Amygdala (tissue), 56 donors: ENCODE measurements at places on chromosomes 16 and 17.
A peak's percentile ranks its signal among the peaks of the same experiment; 100 is the strongest.

GRCh38 chr17:65537845-65538674 is 23.4 kb downstream of the AXIN2 start:
- no peak for DNase-seq

GRCh38 chr17:66929591-66929990 is 34.9 kb upstream of the CACNG4 start:
- no peak for DNase-seq

DNA sequence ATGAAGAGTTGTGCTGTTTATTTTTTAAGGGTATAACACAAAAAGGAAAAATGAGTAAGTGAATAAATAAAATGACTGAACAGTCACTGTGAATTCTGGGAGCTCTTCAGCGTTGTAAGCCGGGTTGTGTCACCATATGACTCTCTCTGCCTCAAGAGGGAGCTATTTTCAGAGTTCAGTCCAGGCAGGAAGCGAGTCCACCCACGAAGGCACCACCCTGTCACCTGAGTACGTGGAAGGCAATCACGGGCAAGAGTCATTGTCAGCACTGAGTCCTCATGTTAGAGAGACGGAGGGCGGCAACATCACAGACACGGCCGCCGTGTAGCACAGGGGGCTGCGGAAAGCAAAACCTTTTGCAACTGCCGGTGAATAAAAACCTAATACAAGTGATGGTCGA is 227.6 kb downstream of the UTP18 start:
- DNase-seq: no peak

GRCh38 chr16:65068151-65068740 is 53.6 kb downstream of the CDH11 start:
- DNase-seq: no peak

GRCh38 chr16:86051368-86052114 is 152.6 kb downstream of the IRF8 start:
- no peak for DNase-seq

DNA sequence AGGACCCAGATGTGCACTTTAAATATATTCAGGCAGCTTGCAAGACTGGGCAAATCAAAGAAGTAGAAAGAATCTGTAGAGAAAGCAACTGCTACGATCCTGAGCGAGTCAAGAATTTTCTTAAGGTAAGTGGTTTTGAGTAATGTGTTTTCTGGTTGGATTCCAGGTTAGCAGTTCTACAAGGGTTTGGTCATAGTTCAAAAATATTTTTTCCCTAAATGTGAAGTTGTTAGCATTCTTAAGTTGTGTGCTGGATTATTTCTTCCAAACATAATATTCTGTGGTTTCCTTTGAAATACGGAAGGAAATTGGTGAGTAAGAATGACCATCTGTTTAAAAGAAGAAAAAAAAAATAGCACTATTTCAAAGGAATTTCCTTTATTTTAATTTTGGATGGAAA is 38.4 kb downstream of the PTRH2 start:
- DNase-seq: no peak

DNA sequence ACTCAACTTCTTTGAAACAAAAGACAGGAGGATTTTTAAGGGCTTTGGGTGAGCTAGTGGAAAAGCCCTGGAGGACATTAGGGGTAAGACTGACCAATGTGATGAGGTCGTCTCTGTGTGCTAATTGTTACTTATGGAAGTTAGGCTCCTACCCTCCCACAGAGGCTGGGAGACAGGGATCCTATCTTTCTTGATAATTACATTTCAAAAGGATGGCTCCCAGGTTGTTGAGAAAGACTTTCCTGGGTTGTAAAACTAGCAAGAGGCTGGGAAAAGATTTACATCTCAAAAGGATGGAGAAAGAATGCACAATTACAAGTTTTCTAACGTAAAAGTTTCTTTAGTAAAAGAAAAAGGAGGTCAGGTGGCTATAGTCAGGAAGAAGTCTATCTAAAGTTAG is 605.8 kb upstream of the GOT2 start:
- no peak for DNase-seq

DNA sequence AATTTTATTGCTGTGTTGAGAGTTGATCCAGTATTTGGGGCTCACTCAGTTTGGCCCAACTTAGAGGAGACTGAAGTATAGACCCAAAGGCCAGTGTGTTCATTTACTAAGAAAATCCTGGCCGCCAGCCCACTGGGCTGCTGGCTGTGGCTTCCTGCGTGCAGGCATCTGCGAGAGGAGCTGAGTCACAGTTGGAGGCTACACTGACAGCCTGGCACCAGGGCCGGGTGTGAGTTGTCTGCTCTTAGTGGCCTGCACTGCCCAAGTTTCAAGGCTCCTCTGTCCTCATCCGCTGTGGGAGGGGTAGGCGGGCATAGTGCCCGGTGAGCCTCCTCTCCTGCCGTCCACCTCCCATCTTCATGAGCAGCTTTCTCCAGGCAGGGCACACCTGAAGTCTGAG is 54.2 kb downstream of the PLD6 start:
- DNase-seq: peak; percentile 34

GRCh38 chr17:17044846-17045561 is 2.7 kb downstream of the MPRIP start:
- peak; percentile 35 for DNase-seq

- no peak for DNase-seq
Observed at GRCh38 chr17:38320482-38320881, 23.3 kb downstream of the GPR179 start.

DNA sequence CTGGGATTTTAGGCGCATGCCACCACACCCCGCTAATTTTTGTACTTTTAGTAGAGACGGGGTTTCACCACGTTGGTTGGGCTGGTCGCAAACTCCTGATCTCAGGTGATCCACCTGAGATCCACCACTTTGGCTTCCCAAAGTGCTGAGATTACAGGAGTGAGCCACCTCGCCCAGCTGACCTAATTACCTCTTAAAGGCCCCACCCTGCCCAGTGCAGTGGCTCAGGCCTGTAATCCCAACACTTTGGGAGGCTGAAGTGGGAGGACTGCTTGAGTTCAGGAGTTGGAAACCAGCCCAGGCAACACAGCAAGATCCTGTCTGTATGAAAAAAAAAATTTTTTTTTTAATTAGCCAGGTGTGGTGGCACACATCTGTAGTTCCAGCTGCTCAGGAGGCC is 2.9 kb upstream of the COASY start:
- no peak for DNase-seq

GRCh38 chr17:80082403-80083135 is 18.8 kb upstream of the GAA start:
- no peak for DNase-seq

- no peak for DNase-seq
Observed at GRCh38 chr16:73089420-73089819, 41.5 kb upstream of the ZFHX3 start.

DNA sequence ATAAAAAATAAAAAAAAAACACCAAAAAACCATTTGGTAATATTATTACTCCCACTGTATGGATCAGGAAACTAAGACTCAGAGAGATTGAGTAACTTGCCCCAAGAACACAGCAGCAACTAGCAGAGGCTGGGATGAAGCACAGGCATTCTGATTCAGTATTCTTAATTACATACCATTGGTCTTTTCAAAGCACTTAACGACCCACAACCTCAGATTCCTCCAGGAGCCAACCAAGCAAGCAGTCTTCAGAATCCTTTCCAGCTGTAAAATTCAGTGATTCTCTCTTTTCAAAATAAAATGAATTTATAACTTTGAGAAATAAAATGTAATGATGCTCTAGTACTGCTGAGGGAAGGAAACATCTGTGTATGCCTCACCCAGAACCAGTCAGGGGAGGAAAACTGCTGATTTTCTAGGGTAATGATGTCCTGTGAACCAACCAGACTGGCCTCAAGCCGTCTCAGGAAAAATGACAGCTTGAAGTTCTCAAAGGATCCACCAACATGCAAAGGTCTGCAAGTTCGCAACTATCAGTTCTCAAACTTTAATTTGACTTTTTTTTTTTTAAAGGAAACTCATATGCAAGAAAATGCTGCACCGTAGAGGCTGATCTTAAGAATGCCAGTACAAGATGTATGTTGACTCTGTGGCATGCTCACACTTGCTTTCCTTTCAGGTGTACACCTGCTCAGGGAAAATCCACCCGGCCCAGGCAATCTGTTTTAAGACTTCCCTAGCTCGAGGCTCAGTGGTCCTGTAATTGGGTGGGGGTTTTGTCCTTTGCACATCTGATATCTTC is 9.0 kb downstream of the CUEDC1 start:
- DNase-seq: no peak

DNA sequence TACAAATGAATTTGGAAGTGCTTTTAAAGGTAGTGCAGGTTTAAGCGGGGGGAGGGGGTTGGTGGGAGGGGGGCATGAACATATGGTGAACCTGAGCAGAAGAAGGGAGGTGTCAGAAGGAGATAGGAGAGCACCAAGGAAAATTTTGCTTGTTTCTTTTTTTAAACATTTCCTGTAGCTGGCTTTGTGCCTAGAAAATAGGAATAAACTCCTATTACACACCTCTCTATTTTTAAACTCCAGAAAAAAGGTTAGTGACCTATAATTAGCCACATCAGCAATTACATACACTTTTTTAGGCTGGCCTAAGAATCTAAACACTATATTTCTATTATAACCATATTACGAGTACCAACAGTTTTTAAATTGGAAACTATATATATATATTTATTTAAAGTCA is 159.1 kb downstream of the SKAP1 start:
- no peak for DNase-seq

- no peak for DNase-seq
Observed at GRCh38 chr17:35018814-35019213, 38.5 kb downstream of the LIG3 start.

DNA sequence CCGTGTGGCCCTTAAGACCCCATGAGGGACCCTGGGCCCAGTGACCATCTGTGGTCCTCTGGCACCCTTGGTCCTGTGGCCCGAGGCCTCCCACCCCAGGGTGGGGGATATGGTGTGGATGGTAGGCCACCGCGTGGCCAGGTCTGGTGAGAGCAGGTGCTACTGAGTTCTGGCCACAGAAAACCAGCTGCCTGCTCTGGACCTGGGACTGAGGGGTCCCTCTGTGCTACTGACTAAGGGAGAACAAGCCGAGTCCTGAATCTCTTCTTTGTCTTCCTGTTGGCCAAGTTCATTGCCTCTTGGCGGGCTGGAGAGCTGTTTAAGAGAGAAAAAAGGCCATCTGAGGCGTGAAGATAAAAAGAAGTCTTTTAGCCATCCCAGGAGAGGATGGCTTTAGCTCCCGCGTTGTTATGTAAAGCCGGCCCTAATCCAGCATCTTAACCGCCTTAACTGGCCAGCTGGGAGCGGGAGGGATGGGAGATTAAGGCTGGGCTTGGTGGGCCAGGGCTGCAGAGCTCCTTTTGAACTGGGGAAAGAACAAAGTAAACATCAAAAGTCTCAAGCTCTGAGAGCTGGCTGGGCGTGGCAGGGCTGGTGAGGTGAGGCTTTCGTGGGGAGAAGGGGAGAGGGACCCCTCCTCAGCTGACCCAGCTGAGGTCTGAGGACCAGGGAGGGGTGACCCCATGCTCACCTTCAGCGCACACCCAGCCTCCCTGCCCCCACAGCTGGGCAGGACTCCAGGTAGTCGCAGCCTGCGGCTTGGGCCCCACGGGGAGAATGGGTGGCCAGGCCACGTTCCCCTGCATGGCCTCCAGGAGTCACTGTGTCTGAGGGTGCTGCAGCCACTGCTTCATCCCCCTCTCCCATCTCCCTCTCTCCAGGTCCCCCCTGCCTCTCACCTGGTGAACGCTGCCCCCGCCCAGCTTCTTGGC is 62.4 kb downstream of the NKD1 start:
- DNase-seq: no peak

DNA sequence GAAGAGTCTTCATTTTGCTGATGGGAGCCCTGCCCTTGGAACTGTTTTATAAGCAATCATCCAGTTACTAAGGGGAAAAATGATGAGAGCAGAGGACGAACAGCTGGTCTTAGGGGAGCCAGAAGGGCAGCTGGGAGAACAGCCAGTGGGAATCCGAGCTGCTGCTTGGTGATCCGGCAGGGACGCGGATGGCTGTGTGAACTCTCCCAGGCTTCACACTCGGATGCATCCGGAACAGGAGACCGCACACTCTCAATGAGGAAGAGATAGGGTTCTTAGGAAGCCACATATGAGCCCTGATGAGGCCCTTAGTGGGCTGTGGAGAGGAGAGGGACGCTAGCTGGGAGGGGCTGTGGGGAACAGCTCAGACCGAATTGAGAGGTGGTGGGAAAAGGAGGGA is 5.0 kb upstream of the CACNG5 start:
- DNase-seq: no peak

DNA sequence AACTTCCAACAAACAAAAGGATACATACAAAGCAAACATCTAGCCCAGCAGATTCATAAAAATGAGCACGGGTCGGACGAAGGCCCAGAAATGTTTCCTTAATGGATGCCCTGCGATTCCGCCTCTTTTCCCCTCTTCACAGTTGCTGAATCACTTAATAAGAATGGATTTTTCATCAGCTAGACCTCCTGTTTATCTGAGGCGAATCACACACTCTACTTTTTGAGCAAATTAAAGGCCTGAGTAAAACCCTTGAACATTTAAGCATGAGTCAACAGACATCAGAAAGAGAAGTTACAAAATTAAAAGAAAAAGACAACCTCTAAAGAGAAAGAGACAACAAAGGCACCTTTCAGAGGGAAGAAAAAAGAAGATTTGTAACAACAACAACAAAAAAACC is 44.7 kb downstream of the HS3ST3A1 start:
- no peak for DNase-seq

DNA sequence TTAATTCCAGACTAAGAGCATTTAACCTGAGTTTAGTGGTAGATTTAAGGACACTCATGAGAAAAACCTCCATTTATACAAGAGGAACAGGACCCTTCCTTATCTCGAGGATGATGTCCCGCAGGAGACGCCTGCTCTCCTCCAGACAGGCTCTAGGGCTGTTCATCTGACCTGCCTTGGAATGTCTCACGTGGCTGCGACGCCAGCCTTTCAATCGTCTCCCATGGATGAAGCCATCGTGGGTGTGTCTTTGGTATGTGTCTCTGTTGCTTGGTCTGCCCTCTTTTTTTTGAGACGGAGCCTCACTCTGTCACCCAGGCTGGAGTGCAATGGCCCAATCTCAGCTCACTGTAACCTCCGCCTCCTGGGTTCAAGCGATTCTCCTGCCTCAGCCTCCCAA is 16.5 kb downstream of the CHMP6 start:
- no peak for DNase-seq

GRCh38 chr16:66070140-66070917 is 296.2 kb upstream of the CDH5 start:
- no peak for DNase-seq

GRCh38 chr16:30368122-30368791 is 2.0 kb downstream of the TBC1D10B start:
- no peak for DNase-seq

- DNase-seq: no peak
Observed at GRCh38 chr16:16027728-16028310, 78.4 kb downstream of the ABCC1 start.

- DNase-seq: no peak
Observed at GRCh38 chr16:72270531-72270930, 98.6 kb upstream of the PMFBP1 start.

DNA sequence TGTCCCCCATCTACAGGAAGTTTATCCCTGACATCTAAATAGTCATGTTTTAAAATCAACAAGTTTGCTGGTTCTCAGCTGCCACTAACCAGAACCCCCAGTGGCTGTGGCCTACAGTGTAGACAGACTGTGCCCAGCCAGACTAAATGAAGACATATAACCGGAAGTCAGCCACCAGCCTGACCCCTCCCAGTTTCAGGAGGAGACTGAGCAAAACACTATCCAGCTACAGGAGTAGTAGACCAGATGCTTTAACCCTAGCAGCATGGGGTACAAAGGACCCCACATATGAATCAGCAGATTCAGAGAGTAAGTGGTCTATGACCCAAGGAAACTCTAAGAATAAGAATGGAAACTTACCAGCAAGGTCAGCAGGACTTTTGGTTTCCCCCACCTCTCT is 83.4 kb downstream of the HIC1 start:
- DNase-seq: no peak
